Activated CD4-positive, CD25-positive, alpha-beta regulatory T cell (primary cell): ENCODE measurements at places on chromosomes 4 and X.

DNA sequence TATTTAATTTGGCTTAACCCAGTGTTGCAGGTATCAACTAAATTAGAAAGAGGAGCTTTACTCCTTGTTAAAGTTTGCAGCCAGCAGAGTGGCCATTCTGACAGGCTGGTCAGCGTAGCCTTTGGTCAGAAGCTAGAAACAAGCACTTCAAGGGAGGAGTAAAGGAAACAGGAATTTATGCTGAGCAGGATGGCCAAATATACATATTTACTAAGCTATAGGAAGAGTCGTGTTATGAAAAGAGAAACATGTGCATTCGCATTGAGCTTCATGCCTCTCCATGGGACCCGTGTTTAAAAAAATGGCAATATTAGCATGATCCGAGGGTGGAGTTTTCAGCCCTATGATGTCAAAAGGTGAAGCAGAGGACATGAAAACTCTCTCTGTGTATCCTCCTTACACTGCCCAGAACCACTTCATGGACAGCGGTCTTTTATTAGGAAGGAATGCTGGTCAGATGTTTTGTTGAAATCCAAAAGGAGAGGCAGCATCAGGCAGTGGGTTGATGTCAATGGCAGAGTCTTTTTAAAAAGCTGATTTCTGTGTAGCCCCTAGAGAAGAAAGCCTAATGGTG, 71.8 kb upstream of the MAPK10 start:
- no peak for DNase-seq

DNA sequence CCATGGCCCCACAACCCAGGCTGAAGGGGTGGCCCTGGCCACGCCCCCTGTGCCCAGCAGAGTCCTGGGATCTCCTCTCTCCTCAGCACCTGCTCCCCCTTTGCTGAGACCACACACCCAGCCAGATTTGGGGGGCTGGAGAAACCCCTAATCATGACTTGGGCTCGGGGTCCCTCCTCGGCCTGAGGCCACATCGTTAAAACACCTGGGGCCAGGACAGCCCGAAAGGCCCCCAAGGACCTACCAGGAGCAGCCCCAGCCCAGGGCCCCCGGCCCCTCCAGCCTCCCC, 116.7 kb downstream of the FAM53A start:
- DNase-seq, result no peak

- DNase-seq, result no peak
Measured at GRCh38 chr4:37991623-37992410, 31.6 kb downstream of the PTTG2 start.

DNA sequence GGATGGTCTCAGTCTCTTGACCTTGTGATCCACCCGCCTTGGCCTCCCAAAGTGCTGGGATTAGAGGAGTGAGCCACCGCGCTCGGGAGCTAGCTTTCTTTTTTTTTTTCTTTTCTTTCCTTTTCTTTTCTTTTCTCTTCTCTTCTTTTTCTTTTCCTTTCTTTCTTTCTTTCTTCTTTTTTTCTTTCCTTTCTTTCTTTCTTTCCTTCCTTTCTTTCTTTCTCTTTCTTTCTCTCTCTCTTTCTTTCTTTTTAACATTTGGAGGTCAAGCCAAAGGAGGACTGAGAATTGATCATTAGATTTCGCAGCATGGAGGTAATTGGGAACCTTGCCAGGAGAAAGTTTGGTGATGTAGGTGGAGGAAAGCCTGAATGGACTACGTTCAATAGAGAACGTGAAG, 67.4 kb downstream of the LARP7 start:
- DNase-seq, result no peak

- no peak for DNase-seq
Measured at GRCh38 chr4:6367371-6367851, 97.8 kb downstream of the WFS1 start.

DNA sequence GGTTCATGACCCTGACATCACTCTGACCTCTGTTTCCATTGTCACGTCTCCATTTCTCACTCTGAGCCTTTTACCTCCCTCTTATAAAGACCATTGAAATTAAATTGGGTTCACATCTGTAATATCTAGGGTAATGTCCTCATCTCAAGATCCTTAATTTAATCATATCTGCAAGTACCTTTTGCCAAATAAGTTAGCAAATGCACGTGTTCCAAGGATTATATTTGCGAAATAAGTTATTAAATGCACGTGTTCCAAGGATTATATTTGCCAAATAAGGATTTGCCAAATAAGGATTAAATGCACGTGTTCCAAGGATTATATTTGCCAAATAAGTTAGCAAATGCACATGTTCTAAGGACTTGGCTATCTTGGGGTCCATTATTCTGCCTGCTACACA, 938.0 kb downstream of the NLGN4X start:
- DNase-seq, result no peak

- no peak for DNase-seq
Measured at GRCh38 chrX:118218940-118219339, 102.3 kb upstream of the KLHL13 start.

DNA sequence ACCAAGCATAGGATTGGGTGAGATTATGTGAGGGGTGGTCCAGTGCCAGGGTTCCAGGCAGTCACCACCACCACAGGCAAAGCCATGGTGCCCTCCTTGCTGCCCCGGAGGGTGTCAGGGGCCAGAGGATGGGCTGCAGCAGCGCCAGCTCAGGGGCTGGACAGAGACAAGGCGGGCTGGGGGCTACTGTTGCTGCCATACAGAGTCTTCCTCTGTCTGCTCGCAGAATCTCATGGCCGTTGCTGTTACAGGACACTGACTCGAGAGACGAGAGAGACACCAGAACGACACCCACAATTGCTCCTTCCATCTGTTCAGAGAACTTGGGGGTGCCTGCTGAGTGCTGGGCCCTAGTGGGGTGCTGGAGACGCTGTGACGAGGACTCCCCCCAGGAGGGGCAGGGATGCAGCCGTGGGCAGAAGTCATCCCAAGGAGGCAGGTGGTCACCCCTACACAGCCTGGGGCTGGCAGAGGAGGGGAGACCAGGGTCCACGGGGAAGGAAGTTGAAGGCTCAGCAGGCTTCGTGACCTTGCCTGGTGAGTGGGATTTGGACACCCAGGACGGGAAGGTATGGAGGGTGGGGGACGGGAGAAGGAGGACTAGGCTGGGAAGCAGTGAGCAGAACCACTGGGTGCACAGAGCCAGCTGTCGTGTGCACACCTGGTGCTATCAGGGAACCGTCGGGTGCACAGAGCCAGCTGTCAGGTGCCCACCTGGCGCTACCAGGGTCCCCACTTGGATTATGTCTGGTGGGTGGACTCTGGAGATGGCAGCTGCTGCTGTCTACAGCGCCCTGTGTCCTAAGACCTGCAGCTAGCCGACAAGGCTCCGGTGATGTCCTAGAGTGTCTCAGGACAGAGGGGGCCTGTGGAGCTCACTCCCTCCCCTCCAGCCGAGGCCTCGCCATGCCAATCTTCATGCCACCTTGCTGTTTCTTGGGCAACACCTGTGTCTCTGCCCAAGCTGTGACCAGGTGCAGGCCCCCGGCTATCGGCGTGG, 43.9 kb upstream of the HMX1 start:
- no peak for DNase-seq

- no peak for DNase-seq
Measured at GRCh38 chrX:33970028-33970967, 161.8 kb downstream of the FAM47A start.

- DNase-seq, result no peak
Measured at GRCh38 chr4:55503169-55503568, 43.5 kb downstream of the CLOCK start.

- no peak for DNase-seq
Measured at GRCh38 chrX:152861116-152861515, 30.3 kb downstream of the NSDHL start.

- DNase-seq, result no peak
Measured at GRCh38 chrX:30864383-30864785, 24.7 kb downstream of the TAB3 start.

GRCh38 chrX:5976332-5976731, 252.3 kb downstream of the NLGN4X start:
- no peak for DNase-seq

DNA sequence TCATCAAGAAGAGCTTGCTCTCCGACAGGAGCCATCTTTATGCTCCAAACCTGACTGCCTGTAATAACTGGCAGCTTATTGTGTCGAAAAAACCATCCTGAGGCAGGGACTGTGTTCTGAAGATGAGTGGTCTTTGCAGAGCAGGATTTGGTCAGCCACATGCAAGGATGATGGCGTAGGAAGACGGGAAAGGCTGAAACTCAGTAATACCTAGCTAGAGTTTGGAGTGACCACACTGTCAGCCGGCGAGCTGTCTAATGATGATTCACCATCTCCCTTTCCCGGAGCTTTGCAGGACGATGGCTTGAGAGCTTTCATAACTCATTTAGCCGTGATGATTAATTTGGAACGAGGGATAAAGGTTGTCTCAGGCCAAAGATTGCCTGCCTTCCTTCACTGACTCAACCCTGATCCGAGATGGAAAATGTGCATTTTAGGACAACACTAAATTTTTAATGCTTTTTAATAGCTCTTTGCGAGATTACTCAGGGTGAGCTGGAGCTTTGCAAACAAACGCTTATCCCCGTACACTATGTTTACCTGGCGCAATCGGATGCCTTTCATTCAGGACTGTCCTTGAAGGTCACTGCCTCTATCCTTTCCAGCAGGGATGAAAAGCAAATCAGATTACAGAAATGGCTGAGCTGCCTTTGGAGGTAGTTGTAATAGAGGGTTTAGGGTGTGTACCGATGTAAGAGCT, 288.5 kb downstream of the ASMT start:
- no peak for DNase-seq

- DNase-seq, result no peak
Measured at GRCh38 chrX:11363069-11363594, 69.9 kb downstream of the AMELX start.

- no peak for DNase-seq
Measured at GRCh38 chr4:108662629-108663028, 12.2 kb downstream of the OSTC start.

DNA sequence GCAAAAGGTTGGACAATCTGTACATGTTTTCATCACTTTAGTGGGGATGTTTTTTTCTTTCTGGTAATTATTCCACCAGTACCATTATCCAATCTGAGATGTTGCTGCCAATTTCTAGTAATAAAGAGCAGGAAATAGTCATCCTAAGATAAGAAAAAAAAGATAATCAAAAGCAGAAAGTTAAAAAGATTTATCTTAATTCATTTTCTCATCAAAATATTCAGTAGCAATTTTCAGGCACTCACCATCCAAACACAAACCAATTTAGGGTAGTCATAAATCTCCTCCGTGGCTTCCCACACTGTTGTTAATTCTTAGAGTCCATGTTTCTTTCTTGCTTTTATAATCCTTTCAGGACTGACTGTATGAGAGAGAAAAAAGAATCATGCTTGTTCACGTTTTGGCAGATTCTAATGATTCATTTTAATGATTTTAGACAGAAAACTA, 263.7 kb upstream of the UGT8 start:
- no peak for DNase-seq

- no peak for DNase-seq
Measured at GRCh38 chr4:1794809-1795298, 1.8 kb downstream of the FGFR3 start.

DNA sequence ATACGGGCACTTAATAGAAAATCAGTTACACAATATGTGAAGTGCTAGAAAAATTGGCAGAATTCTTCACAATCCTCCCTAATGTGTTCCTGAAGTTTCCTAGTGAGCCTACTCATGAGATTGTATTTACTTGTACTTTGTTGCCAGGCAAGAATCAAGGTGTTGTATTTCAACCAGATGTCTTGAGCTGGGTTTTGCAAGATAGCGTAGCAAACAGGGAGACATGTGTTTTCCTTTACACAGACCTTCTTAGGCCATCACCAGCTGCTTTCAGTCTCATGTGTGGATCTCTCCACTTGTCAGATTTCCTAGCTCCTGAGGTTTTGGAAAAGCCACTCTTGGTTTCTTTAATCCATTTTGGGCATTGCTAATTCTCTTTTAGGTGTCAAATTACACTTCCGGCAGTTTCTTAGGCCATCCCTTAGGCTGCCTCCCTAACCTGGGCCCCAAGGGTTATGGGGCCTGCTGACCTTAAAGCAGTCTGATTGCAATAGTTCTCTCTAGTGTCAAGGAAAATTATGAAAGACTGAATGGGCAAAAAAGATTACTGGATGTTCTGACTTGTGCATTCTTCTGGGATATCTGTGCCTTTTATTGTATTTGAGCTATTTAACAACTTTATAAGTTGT, 12.2 kb upstream of the EDA start:
- no peak for DNase-seq

GRCh38 chr4:88537709-88538108, 14.1 kb upstream of the PYURF start:
- DNase-seq, result no peak

GRCh38 chr4:3252831-3253641, 4.1 kb downstream of the MSANTD1 start:
- no peak for DNase-seq

GRCh38 chr4:26938516-26938915, 77.9 kb downstream of the STIM2 start:
- no peak for DNase-seq

DNA sequence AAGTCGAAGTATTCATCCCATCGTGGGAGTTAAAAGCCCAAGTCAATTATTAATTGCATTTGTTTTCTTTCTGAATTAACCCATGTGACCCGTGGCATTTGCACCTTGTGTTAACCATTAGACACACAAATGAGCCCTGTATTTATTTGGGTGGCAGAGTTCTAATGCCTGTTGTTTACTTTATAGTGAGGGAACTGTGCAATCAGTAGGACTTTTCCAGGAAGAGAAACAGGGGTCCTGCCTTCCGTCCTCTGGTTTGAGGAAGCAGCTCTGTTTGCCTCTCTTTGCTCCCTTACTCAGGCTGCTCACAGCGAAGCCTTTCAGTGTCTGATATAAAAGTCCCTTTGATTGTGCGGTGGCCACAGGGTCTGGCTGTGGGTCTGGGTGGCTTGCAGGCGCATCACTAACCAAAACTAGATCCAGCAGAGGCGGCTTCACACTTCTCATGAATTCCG, 263.6 kb downstream of the PTTG2 start:
- no peak for DNase-seq

GRCh38 chrX:115650449-115650848, 89.5 kb downstream of the PLS3 start:
- DNase-seq, result no peak

DNA sequence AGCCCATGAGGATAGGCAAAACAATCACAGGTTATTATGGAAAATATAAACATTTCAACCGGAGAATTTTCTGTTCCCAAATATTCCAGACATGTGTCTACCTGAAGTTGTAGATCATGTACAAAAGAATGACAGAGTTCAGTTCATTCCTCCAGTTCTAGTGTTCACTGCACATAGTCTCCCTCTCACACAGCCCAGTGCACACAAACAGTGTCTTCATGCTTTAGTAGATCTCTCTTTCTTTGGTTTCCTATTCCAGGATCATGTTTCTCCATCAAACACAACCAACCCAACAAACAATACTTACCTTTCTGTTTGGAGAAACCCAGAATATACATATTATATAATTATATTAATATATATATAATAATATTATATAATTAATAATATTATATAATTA, 671.9 kb downstream of the TRIML1 start:
- no peak for DNase-seq

GRCh38 chrX:675279-675954, 44.8 kb downstream of the SHOX start:
- DNase-seq, result no peak

GRCh38 chrX:136347706-136348105, 46.9 kb downstream of the ADGRG4 start:
- DNase-seq, result no peak
